ENCODE measurements at places on chromosomes 3 and 15.
A peak's percentile ranks its signal among the peaks of the same experiment; 100 is the strongest.

- DNase-seq = peak; percentile 81
Observed at GRCh38 chr3:58577269-58577821, at the start of gene FAM107A. Gene FAM107A, minus strand, starts transcription at chr3:58577391. Its CDS starts 7,531 bp downstream, at chr3:58569860.

- no peak for DNase-seq
Observed at GRCh38 chr15:64507845-64508244, 47.5 kb downstream of the ZNF609 start.

- DNase-seq = no peak
Observed at GRCh38 chr3:42180901-42181300, 85.1 kb downstream of the CCK start.

DNA sequence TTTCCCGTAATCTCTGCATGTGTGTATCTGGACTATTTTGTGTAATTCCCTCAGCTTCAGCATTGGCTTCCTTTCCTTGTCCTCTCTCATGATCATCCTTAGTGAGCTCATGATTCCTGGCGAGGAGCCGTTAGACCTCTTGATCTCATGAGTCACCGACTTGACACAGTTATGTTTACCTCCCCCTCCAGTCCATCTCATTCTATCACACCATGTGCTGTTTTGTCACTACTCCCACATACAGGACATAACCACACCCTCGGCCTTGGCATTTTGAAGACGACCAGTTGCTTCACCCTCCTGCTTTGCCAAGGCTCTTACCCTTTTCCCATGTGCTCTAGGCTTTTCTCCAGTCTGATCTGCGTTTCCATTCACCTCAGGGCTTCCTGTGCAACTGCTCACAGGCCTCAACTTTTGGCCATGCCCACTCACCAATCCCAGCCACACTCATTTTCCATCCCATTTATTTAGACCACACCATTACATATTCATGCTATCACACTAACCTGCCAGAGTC is 41.5 kb downstream of the CP start:
- no peak for DNase-seq

DNA sequence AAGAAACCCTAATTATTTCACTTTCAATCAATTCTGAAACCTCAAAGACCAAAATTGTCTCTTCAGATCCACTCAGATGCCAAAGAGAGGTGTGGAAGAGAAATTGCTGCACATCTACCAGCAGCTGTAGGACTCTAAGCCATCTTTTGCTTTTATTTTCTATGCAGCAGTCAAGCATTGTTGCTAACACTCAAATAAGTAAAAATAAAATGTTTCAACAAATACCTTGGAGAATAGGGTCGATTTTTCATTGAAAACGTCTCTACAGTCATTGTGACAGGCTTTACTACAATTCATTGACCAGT is 66.4 kb upstream of the CFAP20DC start:
- DNase-seq = no peak

- DNase-seq = peak; percentile 81
Observed at GRCh38 chr3:50320853-50321335, 1.7 kb downstream of the HYAL2 start.

DNA sequence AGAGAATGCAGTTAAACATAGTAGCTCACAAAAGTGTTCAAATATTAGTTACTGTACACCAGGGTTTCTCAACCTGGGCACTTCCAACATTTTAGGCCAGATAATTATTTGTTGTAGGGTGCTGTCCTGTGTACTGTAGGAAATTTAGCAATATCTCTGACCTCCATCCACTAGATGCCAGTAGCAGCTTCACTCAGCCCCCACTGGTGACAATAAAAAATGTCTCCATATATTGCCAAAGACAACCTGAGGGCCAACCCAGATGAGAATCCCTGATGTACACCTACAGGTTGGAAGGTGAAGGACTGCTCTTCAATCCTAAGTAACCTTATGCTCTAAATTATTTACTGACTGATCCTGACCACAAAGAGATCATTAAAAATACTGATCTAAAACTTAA is 32.5 kb downstream of the DCUN1D1 start:
- no peak for DNase-seq

- no peak for DNase-seq
Observed at GRCh38 chr15:58931987-58932588, 1.4 kb downstream of the SLTM start.

DNA sequence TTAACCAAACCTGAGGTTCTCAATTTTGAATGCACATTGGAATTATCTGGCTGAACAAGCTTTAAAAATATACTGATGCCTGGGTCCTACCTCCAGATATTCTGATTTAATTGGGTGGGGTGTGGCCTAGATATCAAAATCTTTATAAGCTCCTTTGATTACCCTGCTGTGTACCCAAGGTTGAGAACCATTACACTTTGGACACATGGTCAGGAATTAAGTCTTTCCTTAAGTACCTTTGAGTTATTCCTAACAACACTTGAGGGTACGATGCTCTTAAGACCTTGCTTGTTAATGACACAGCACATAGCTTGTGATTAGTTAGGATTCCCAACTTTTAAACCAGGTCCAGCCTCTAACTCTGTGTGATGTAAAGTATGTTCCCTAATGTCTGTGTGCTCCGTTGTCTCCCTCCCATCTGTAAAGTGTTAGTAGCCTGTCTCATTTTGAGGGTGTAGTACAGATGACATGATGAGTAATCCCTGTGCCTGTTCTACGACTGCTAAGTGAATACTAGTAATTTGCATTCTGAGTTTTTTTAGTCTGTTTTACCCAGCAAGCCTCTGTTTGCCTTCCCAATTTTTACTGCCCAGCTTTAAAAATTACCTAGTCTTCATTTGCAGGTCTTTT is 154.9 kb downstream of the KLHL25 start:
- DNase-seq = no peak

- DNase-seq = no peak
Observed at GRCh38 chr3:118828351-118828750, 206.3 kb downstream of the IGSF11 start.

GRCh38 chr3:38088126-38089078 is 48.5 kb downstream of the ACAA1 start:
- no peak for DNase-seq

GRCh38 chr3:147428754-147429153 is 19.6 kb downstream of the ZIC1 start:
- DNase-seq = no peak

DNA sequence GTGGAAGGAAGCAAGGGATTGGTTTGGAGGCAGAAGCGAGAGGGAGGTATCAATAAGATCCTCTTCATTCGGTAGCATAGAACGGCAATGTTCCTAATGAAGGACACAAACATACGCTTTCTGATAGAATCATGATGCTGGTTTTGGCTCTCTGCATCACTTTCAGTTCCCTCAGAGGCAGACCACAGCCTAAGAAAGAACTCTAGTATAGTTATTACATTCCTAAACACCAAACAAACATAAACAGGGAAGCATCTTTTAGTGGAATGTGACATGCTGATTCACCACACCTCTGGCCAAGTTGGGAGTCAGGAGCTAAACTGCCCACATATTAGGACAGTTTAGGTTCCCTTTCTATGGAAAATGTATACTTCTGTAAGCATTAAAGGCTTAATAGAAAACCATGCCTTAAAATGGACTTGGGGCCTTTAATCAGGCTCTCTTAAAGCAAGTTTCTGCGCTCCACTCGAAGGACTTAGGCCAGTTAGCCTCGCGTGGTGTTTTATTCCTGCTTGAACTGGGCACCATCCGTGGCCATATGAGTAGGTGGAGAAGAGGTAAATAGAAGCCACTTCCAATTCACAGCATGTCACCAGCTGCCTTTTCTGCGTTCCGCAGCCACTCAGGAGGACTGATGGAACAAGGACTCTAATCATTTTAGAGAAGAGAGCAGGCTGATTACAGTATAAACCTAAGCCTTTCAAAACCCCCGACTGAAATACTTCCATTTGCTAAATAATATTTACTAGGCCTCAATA is 53.7 kb downstream of the CD47 start:
- DNase-seq = no peak

DNA sequence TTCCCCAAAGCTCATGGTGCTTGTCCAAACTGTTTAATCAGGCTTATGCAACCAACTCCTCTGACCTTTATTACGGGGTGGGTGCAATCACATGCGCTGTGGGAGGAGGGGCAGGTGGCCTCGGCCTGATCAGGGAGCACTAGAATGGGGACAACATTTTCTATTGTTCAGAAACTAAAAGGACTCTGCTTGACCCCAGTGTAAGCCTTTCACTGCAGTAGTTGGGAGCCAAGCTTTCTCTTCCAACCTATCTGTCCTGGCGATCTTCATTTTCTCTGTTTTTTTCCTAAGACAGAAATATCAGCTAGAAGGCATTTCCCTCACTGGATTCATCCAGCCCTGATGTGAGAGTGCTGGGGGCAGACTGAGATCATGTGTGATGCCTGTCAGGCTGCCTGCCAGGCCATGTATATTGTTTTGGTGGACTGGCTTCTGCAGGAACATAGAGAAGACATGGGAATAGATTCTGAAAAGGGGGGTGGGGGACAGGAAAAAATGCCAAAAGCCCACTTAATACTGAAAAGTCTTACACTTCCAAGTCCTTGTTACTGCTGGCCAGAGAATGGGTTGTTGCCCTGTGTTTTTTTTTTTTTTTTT is 627.0 kb upstream of the TBL1XR1 start:
- DNase-seq = no peak

DNA sequence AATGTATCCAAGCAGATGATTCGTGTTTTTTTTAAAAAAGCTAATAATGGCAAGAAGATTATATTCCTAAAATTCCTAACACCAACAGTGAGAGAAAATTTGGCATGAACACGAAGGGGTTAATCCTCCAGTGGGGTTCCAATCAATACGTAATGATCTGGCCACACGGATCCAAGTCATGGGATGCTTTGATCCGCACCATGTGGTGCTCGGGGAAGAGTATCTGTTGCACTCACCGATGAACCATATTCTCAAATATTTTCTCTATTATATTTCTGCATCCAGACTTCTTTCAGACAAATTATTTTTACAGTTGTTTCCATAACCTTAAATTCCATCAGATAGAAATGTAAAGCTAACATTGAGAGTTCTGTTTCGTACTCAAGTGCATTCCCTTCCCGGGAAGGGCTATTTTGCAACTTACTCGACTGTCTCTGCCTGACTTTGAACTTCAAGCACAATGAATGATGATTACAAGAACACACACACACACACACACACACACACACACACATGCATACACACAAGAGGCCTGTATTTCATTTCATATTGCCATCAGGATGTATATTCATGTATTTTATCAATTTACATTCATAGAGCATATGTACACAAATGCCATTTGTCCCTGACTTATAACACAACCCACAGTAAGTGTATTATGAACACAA is 567.2 kb downstream of the FOXP1 start:
- no peak for DNase-seq

DNA sequence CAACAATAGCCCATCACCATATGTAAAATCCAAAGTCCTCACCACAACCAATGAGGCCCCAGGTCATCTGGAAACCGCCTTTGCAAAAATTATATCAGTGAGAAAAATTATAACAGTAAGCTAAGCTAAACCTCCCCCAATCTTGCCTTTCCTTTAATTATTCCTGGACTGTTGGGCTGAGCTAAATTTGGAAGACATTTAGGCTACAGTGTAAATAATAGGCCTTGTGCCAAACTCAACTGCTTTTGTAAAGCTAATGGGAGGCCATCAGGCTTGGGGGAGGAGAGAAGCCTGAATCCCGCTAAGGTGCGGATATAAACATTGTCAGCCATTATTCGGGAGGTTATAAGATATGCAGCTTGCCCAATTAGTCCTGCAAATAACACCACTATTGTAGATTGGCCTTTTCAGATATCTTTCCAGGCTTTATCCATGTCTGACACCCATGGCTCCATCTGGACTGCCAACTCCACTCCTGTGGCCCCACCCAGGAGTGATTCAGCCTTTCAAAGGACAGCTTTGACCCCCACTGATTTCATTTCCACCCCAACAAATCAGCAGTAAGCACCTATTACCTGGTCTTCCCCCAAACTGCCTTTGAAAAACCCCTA is 53.0 kb upstream of the CA12 start:
- no peak for DNase-seq

DNA sequence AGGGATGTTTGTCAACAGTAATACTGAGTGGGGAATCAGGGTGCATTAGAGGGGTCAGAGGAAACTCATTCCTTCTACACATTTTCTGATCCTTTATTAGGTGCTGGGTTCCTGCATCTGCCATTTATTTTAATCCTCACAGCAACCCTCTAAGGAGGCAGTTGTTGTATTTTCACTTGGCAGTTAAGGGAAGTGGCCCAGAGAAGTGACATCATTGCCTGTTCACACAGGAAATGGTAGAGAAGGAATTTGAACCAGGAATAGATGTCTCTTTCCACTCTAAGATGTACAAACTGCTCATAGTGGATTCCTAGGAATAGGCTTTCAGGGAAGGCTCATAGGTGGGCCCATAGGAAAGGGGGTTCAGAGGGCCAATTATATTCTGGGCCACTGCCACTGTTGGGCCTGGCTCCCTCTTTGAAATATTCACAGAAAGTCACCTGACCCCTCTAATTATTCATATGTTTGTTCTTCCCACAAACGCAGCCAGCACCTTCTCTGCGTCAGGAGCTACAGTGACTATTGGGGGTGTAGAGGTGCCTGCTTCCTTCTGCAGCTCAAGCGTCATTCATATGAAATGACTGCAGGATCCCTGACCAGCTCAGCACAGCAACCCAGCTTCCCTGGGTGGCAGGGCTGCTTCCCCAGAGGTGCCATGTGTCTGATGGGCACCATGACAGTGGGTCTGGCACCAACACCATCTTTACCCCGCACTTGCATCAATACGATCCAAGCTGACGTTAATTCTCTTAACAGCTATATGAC is 163.9 kb upstream of the SMAD3 start:
- DNase-seq = no peak

DNA sequence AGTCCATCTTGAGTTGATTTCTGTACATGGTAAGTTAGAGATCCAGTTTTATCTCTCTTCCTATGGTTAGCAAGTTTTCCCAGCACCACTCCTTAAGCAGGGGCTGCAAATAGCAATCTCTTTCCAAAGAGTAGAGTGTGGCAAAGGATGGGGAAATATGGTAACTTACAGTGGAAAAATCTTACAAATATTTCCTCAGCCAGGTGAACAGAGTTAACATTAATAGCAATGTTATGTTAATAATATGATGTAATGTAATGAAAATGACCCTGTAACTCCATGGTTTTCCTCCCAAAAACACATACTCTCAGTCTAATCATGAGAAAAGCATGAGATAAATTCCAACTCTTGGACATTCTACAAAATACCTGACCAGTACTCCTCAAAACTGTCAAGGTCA is 30.4 kb downstream of the FSIP1 start:
- DNase-seq = no peak

DNA sequence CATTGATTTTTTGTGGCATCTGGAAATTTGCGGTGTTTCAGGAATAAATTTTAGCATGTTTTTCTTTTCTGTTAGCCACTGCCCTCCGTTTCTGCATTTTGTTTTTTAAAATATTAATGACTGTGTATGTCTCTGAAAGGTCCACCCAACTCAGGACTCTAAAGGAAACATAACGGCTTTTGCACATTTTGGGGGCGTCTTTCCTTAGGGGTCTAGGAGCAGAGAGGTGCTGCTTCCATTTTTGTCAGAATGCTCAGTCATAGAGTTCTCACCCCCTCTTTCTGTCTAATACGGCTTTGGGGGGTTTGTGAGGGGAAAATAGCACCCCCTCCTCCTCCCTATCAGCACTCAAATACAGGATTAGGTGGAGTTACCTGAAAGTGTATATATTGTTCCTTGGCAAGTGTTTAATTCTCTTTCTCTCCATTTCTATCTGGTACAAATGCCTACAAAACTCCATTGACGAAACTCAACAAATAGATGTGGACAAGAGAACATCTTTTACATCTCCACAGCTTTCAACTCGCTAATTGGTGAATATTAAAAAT is 219.4 kb downstream of the MEIS2 start:
- DNase-seq = no peak

Data from head of caudate nucleus (tissue), 42 donors.